ENCODE measurements at places on chromosomes 2 and 18. TPM values are rescaled to one million over a fixed set of nuclear protein-coding genes. Genes with fewer than 3 reads are reported as not detected.

DNA sequence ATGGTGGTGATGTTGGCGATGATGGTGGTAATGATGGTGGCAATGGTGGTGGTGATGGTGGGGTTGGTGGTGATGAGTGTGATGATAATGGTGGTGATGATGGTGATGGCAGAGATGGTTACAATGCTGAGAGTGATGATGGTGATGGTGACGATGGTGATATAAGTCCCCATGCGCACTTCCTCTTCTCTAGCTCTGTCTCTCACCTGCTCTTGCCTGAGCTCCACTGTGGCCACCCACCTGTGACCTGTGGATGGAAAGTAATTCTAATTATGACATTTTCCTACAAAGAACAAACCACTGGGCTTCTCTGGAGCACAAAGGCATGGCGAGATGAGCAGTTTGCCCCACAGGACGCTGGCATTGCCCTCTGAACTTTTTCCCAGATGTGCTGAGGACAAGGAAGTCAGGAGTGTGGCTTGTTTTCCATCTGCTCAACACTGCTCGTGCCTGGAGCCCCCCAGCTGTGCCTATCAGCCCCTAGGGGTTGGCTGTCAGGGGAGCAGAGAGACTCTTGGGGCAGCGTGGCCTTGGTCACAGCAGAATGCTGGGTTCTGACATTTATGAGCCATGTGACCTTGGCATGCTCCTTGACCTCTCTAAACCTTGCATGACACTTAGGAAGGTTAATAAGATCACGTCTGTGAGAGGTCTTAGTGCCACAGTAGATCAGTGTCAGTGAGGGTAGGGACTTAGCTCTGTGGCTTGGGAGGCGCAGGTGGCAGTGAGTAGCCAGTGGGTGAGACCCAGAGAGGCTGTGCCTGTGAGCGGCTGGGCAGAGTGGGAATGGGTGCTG, 68.4 kb downstream of the RRM2 start:
- no peaks in the 10 kb centered on the region for H3K4me1 ChIP-seq
- no peaks in the 10 kb centered on the region for H3K27me3 ChIP-seq
- H3K36me3 ChIP-seq = no peaks in the 10 kb centered on the region
- no peak for DNase-seq
- no peak overlapping the region for H3K27ac ChIP-seq

DNA sequence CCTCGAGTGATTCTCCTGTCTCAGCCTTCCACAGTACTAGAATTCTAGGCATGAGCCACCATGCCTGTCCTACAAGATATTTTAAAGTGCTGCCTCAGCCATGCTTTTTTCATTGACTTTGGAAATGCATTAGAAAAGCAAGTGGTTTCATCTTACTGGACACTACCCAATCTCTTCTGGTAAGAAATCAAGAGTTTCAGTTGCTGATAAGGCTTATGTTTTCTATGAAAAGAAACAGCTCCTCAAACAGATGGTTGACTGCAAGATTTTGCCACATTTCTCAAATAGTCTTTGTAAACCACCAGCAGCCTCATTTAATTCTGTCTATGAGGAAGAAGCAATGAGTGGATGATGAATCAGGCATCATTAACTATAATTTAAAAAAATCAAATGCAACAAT, 264.5 kb upstream of the LRP1B start:
- no peak overlapping the region for H3K4me3 ChIP-seq
- DNase-seq = no peak
- no peak overlapping the region for H3K27ac ChIP-seq
- no peaks in the 10 kb centered on the region for H3K36me3 ChIP-seq

CHRNG gene
- total RNA-seq = not detected

C1QL2 gene
- not detected for total RNA-seq

DNA sequence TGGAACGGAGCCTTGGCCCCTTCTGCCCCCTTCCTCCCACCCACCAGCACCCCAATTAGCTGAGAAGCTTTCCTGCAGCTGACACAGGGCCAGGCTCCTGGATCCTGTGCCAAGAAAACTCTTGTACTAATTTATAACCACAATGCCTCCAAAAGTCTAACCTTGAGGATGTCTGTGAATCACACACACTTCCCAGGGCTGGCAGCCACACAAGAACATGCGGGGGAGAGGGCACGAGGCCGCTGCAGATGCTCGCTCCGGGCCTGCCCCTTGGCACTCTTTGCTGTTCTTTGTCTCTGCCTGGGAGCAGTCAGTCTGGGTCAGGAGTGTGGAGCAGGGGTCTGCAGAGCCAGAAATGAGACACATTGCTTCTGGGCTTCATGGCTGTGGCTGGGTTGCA, 62.7 kb upstream of the KIF5C start:
- H3K4me3 ChIP-seq = no peak overlapping the region
- H3K4me1 ChIP-seq = no peaks in the 10 kb centered on the region
- H3K36me3 ChIP-seq = no peaks in the 10 kb centered on the region
- H3K27me3 ChIP-seq = no peaks in the 10 kb centered on the region
- no peak overlapping the region for H3K27ac ChIP-seq

DNA sequence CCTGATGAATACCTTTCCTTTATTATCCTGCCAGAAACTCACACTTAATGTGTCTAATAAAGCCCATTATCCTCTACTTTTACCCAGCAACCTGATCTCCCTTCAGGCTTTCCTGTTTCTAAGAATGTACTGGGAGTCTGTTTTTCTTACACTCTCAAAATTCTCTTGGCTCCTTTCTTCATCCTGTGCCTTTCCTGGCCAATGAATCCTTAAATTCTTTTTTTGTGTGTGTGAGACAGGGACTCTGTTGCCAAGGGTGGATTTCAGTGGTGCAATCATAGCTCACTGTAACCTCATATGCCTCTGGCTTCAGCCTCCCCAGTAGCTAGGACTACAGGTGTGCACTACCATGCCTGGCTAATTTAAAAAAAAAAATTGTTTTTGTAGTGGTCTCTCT, 72.7 kb downstream of the MAP2 start:
- no peak overlapping the region for H3K4me3 ChIP-seq
- no peaks in the 10 kb centered on the region for H3K27me3 ChIP-seq
- H3K4me1 ChIP-seq = peaks cover 4% of the 10 kb centered on the region
- H3K27ac ChIP-seq = no peak overlapping the region

- H3K4me1 ChIP-seq = no peaks in the 10 kb centered on the region
- no peak for DNase-seq
- no peak overlapping the region for H3K4me3 ChIP-seq
- peaks cover under 1% of the 10 kb centered on the region for H3K36me3 ChIP-seq
These were observed 42.4 kb upstream of the GRHL1 start for GRCh38 chr2:9909106-9909505.

DNA sequence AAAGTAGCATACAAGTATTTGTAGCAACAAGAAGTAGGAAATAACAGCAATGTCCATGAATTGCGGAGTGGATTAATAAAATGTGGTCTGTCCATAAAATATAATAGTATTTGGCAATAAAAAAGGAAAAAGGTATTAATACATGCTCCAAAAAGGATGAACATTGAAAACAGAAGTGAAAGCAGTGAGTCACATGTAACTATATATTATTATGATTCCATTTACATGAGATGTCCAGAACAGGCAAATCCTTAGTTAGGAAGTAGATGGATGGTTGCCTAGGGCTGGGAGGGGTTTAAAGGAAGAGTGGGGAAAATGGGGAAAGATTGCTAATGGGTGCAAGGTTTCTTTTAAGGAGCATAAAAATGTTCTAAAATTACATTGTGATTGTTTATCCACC, 44.5 kb downstream of the CCDC74A start:
- no peak overlapping the region for H3K4me3 ChIP-seq
- no peaks in the 10 kb centered on the region for H3K4me1 ChIP-seq
- no peak for DNase-seq
- H3K27me3 ChIP-seq = no peaks in the 10 kb centered on the region
- no peaks in the 10 kb centered on the region for H3K36me3 ChIP-seq

ANO7 gene
- total RNA-seq = 4.1 TPM

PLCL1 gene
- 1.6 TPM for total RNA-seq

DNA sequence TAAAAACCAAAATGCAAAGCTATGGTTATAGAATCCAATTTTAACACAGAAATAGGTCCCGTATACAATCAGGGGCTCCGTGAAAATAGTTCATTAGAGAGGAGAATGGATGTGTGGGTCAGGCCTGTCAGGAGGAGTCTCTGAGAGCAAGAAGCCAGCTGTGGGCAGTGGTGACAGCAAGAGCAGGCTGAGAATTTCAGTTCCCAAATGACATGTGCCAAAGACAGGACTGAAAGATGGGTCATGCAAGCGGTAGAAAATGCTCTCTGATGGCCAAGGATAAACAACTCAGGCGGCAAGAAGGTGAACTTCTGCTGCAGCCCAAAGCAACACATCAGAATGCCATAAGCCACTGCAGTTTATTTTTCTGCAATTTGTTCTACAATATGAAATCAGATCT, 100.4 kb downstream of the CCDC141 start:
- DNase-seq = no peak
- no peaks in the 10 kb centered on the region for H3K4me1 ChIP-seq
- H3K27ac ChIP-seq = no peak overlapping the region

ACTG2 gene
- 5.7 TPM for total RNA-seq

GRCh38 chr2:157327200-157327599, 1.6 kb upstream of the ERMN start:
- H3K4me1 ChIP-seq = peaks cover 38% of the 10 kb centered on the region
- no peak overlapping the region for H3K4me3 ChIP-seq
- no peak for DNase-seq
- no peaks in the 10 kb centered on the region for H3K27me3 ChIP-seq

GRCh38 chr2:55526174-55526573, 6.7 kb downstream of the CFAP36 start:
- no peaks in the 10 kb centered on the region for H3K4me1 ChIP-seq
- H3K27ac ChIP-seq = no peak overlapping the region
- no peaks in the 10 kb centered on the region for H3K27me3 ChIP-seq
- H3K4me3 ChIP-seq = no peak overlapping the region

CCDC141 gene
- total RNA-seq = 16.6 TPM

- no peak overlapping the region for H3K27ac ChIP-seq
- H3K36me3 ChIP-seq = no peaks in the 10 kb centered on the region
- H3K4me3 ChIP-seq = no peak overlapping the region
- no peak for DNase-seq
- H3K27me3 ChIP-seq = no peaks in the 10 kb centered on the region
- H3K4me1 ChIP-seq = no peaks in the 10 kb centered on the region
These were observed 17.3 kb upstream of the EPC2 start for GRCh38 chr2:148627224-148627623.

DNA sequence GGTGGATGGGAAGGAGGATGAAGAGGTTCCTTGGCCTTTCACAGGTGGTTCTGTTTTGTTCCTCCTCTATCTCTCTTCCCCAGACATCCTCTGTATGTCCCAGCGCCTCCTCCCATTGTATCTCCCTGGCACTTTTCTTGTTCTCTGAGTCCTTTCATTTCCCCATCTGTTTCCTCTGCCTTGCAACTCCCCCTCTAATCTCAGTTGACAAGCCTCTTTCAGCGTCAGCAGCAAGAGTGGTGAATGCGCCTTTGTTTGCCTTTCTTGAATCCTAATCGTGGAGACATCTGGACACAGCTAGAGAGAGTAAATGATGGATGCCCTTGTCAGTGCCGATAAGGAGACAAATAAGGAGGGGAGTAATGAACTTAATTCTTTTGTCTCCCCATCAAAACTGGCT, 167.0 kb downstream of the NDUFA10 start:
- no peaks in the 10 kb centered on the region for H3K4me1 ChIP-seq
- no peaks in the 10 kb centered on the region for H3K27me3 ChIP-seq
- H3K36me3 ChIP-seq = no peaks in the 10 kb centered on the region
- H3K27ac ChIP-seq = no peak overlapping the region
- H3K4me3 ChIP-seq = no peak overlapping the region

RAD51AP2 gene
- not detected for total RNA-seq

GRCh38 chr18:25736516-25736915, 353.9 kb downstream of the SS18 start:
- H3K27ac ChIP-seq = no peak overlapping the region
- no peak for DNase-seq
- H3K27me3 ChIP-seq = no peaks in the 10 kb centered on the region
- no peaks in the 10 kb centered on the region for H3K36me3 ChIP-seq
- H3K4me3 ChIP-seq = no peak overlapping the region

- H3K27me3 ChIP-seq = no peaks in the 10 kb centered on the region
- peak overlapping the region; percentile 71 for H3K27ac ChIP-seq
- peak; percentile 60 for DNase-seq
- H3K4me3 ChIP-seq = peak overlapping the region; percentile 67
- no peaks in the 10 kb centered on the region for H3K36me3 ChIP-seq
- H3K4me1 ChIP-seq = peaks cover 20% of the 10 kb centered on the region
These were observed 619 bp downstream of the GALM start for GRCh38 chr2:38666556-38666910.

DNA sequence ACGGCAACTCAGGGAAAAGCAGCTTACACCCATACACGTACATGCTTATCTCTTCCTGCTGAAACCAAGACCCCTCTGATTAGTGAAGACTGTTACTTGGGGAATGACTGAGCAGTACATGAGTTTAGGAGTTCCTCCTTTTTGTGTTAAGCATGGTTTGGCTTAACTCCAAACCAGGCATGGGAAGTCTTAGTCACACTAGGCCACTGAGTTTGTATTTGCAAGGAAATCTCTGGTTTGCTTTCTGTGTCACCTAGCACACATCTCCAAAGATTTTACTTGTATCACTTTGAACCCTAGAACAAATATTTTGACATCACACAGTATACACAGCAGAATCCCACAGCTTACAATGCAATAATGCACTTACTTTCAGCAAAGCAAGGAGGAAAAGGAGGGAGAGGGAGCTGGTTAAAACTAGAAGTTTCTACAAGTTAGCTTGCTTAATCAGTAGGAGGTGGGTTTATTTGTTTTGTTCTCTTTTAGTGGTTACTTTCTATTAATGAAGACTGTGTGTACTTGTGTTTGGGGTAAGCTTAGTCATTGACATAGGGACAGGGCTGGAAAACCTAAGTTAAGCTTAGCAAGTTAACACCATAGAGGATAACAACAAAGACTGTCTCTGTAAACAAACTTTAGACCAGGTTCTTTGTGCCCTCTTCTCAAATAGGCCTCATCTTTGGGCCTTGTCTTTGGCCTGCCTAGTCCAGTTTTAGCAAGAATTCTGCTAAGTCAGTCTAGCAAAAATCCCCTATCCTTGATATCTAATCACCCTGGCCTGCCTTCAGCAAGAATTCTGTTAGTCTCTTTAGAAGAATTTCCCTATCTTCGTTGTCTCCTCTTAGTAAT, 219.4 kb downstream of the MREG start:
- peak overlapping the region; percentile 81 for H3K27ac ChIP-seq
- no peak overlapping the region for H3K4me3 ChIP-seq
- no peaks in the 10 kb centered on the region for H3K36me3 ChIP-seq
- peak; percentile 62 for DNase-seq
- peaks cover 41% of the 10 kb centered on the region for H3K4me1 ChIP-seq
- H3K27me3 ChIP-seq = no peaks in the 10 kb centered on the region

DNA sequence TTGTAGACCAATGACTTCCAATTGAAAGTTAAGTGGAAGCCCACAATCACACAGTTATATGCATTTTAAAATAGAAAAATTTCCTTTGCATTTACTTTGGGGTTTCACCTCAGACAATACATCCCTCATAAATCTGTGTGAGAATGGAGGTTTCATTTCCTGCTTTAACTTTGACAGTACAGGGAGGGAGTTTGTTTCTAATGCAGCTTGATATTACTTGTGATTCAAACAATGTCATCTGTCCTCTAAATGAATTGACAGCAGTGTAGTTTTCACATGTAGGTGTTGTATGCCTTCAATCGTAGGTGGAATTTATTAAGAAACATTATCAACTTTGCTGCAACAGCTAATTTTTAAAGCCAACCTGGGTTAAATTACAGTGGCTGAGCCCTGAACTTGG, 75.2 kb downstream of the TMEFF2 start:
- no peaks in the 10 kb centered on the region for H3K36me3 ChIP-seq
- H3K27me3 ChIP-seq = no peaks in the 10 kb centered on the region
- no peak for DNase-seq
- no peaks in the 10 kb centered on the region for H3K4me1 ChIP-seq
